ENCODE measurements at places on chromosomes 1 and 21.

DNA sequence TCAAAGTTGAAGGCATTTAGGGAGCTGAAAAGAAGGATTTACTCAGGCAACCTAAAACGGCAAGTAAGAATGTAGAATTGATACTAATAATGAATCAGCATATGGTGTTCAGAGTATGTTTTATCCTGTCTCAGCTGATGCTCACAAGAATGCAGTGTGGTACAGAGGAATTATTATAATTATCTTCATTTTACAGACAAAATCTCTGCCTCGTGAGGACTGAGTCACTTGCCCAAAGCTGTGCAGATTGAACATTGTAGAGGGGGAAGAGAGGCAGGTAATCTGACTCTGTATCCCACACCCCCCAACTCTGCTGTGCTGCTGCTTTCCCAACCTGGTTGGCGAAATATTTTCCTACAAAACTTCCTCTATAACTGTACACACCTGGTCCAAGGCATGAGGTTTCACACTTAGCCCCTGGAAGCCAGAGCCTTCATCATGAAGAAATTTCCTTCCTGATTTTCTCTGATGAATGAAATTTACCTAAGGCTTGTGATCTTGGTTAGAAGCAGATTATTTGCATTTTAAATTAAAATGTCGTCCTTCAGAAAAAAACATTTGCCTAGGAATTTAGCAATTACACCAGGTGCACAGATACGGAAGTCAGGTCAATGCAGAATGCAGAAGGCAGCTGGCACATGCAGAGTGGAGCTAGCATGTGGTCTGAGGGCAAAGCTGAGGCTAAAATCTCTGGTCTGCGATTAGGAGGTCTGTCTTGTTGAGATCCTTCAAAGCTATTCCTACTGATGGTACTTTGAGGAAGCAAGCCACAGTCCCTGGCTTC is 52.8 kb downstream of the DPT start:
- no peak for DNase-seq

DNA sequence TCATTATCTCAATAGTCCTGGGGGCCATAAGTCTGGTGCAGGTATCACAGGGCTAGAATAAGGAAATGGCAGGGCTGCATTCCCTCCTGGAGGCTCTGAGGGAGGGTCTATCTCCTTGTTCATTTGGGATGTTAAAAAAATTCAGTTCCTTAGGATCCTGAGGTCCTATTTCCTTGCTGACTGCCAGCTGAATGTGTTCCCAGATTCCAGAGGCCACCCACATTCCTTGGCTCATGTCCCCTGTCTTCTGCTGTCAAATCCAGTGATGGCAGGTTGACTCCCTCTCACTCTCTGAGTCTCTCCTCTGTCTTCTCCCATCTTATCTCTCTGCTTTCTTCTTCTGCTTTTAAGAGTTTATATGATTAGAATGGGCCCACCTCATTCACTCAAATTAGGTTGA is 400.6 kb downstream of the PTPRU start:
- no peak for DNase-seq

DNA sequence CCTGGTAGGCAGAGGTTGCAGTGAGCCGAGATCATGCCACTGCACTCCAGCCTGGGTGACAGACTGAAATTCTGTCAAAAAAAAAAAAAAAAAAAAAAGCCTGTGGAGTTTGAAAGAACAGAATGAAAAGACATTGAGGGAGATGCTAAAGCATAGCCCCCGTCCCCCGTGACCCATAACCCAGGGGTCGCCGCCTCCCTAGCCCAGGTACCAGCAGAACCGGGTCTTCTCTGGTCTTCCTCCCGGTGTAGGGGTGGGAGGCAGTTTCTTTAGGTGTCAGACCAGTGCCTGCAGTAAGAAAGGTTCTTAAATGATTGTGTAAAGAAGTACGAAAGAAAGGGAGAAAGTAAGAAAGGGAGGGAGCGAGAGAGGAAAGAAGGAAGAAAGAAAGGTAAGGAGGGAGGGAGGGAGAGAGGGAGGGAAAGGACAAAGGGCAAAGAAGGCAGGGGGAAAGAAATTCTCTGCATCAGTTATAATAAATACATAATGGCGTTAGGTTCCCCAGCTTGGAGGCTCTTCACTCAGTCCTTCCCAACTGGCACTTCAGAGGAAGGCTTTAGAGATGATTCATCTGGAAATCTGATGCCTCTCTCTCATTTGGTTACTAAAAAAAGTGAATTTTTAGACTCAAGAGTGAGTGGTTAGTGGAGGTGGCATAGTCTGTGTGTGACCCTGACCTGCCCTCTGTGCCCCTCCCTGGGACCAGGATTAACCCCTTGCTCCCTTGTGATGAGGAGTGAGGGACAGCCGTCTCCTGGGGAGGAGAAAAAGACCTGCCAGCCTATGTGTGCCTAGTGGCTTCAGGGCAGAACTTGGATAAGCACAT is 1.1 kb downstream of the IL24 start:
- DNase-seq, result no peak

GRCh38 chr1:44059664-44060355 is 28.5 kb upstream of the SLC6A9 start:
- no peak for DNase-seq

DNA sequence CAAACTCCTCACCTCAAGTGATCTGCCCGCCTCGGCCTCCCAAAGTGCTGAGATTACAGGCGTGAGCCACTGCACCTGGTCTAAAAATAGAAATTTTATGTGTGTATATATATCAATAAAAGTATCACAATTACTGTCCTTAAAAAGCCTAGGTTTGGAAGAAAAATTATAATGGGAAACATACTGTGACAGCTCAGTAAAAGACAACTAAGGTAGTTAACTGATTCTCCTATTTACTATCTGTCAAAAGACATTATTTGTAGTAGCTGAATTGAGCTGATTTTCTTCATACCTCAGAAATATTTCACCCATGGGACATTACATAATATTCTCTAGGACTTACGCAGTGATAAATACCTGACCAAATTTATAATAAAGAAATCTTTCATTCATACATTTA is 122.5 kb downstream of the SMYD3 start:
- DNase-seq, result no peak

GRCh38 chr1:38941527-38942019 is at the start of gene RHBDL2:
TSS of gene RHBDL2 (minus strand) at chr1:38941830. CDS start at chr1:38919212, 22,618 bp downstream.
- DNase-seq, result peak; percentile 54

DNA sequence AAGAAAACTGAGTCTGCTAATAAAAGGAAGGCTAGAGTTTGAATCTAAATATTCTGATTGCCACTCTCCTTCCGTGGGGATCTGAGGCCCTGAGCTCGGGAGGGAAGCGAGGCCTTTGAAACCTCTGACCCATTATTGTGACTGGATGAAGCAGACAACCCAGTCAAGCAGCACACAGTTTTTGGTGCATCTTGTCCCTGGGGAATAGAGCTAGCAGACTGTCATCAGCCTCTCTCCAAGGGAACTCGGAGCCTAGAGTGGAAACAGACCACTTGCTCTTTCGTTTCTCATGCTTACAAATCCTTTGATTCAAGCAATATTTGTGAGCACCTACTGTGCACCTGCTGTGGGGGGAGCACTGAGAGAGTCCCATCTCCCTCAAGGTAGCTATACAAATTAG is 133.2 kb upstream of the KLHDC7A start:
- DNase-seq, result no peak

GRCh38 chr1:54285815-54286345 is 85.9 kb downstream of the MRPL37 start:
- DNase-seq, result no peak

DNA sequence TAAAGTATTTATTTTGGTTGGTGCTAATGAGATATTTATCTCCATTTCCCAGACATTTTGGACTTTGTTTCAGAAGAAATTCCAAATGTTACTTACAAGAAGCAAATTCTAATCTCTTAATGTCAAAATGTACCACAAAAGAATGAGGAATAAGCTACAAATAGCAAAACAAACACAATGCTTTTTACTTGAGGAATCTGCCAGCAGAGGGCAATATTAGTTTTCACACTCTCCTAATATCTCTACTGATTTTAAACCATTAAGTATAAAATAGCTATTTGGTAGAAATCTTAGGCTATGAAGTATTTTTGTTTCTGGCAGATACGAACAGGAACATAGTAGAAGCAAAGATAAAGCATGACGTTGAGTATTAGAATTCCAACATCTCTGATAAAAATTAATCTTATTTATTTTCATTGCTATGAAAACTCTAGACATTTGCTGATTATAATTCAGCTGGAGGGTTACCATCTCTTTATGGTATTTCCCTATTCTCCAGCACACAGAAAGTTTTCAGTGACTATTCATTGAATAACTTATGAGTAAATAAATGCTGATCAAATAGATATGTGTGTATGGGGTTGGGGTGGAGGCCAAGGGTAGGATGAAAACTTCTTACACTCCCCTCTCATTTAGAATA is 13.4 kb upstream of the HMCN1 start:
- DNase-seq, result no peak

DNA sequence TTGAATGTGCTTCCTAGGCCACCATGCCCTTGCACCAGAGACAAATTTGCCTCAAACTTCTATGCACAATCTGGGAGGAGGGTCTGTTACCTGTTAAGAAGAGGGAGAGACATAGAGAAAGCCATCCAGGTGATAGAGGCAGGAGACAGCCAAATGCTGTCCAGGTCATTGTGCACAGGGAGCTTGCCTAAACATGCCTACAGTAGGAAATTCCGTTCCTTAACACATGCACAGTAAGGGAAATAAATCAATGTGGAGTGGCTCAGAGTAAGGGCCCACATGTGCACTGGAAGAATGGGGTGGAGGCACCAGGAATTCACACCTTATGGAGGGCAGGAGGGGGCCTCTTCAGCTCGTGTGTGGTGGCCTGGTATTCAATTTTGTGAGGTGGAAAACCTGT is 19.5 kb upstream of the CREG1 start:
- DNase-seq, result no peak

DNA sequence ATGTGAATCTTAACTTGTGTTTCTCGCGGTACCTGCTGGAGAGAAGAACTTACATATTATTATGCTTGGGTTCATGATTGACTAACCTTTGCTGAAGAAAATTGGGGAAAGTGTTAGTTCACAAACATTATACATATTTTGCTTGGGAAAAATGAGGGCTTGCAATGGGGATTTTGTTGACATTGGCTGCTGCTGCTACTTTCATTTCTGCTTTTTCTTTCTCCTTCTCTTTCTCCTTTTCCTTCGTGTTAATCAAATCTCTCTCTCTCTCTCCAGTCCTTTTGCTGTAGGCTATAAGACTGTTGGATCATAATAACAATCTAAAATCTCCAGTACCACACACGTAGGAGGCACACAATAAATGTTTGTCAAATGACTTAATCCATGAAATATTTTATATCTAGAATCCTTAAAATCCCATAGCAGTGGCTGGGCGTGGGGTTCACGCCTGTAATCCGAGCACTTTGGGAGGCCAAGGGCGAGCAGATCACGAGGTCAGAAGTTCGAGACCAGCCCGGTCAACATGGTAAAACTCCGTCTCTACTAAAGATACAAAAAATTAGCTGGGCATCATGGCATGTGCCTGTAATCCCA is 23.0 kb downstream of the IRF2BP2 start:
- DNase-seq, result no peak

DNA sequence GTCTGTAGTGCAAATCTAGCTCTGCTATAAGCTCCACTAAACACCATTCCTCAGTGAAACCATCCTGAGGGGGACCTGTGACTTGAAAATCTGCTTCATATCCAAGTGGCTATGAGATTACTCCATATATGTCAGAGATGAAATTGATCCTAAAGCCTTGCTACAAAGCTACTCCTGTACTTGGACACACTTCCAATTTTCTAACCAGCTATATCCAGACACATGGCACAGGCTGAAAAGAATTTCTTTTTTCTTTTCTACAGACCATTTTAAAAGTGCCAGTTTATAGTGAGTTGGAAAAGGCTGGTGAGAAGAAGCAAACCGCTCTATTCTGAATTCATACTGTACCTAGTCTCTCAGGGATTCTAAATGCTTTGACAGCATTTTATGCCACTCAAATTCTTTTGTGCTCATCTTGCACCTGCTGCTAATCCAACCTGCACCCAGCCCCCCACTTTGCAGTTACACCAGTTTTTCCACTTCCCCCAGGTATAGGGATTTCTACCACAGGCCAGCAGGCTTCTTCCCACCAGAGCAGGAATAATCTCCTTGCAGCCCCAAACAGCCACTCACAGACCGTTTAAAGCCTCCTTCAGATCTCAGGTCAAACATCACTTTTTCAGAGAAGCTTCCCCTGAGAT is 112.5 kb downstream of the RERE start:
- no peak for DNase-seq

GRCh38 chr1:172084876-172085275 is 243.6 kb downstream of the DNM3 start:
- no peak for DNase-seq

DNA sequence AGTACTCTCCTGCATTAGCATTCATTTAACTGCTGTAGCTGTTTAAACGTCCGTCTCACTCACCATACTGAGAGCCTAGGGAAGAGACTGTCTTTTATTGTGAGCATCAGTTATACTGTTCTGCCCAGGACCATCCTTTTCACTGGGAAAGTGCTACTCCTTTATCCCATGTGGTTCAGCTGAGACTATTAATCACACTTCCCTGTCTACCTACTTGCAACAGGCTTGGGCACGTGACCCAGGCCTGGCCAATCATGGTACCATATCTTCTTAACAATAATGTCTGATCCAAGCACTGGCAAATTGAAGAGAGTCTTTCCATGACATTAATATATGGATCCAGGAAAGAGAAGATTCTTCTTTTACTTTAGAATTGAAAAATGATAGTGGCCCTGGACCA is 108.1 kb downstream of the TM2D1 start:
- no peak for DNase-seq

DNA sequence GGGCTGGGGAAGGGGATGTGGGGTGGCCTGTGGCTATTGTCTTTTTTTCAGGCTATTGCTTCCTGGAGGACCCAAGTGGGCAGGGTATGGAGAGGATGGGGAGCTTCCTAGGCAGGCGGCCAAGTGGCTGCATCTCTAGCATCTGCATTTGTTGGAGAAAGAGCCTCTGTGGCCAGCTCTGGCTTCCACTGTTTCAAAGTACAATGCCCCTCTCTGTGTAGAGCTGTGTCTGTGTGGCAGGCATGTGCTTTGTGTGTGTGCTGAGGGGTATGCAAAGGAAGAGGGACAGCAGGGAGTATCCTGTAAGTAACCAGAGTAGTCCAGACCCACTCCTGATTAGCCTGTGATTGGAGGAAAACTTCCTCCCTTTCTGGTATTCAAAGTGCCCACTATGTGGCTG is 40.6 kb downstream of the KCNA2 start:
- DNase-seq, result peak; percentile 77

- no peak for DNase-seq
Measured at GRCh38 chr1:69163241-69163640, 404.5 kb upstream of the LRRC7 start.

- DNase-seq, result no peak
Measured at GRCh38 chr1:7149080-7149838, 364.0 kb downstream of the CAMTA1 start.

DNA sequence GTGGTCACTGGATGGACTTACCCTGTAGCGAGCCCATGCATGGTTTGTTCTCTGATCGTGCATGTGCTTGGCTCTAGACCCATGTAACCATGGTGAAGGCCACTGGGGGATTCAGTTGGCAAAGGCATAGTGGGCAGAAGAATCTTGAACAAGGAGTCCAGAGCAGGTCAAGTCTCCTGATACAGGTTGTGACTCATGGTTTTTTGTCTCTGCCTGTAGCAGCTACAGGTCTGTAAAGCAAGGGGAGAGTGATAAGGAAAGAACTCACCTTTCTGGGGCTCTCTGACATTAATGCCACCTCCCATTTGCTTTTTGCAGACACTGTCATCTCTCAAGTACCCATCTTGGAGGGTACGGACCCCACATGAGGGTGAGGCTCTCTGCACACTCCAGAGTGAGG is 153.4 kb upstream of the CAMK1G start:
- DNase-seq, result no peak

GRCh38 chr1:245046315-245046714 is 108.5 kb upstream of the KIF26B start:
- DNase-seq, result no peak
